Stomach (tissue), 19 donors: ENCODE measurements at places on chromosomes 4 and X. TPM values are rescaled to one million over a fixed set of nuclear protein-coding genes. Genes with fewer than 3 reads are reported as not detected.
A peak's percentile ranks its signal among the peaks of the same experiment; 100 is the strongest.

Gene SPARCL1
- total RNA-seq: 710 TPM

DNA sequence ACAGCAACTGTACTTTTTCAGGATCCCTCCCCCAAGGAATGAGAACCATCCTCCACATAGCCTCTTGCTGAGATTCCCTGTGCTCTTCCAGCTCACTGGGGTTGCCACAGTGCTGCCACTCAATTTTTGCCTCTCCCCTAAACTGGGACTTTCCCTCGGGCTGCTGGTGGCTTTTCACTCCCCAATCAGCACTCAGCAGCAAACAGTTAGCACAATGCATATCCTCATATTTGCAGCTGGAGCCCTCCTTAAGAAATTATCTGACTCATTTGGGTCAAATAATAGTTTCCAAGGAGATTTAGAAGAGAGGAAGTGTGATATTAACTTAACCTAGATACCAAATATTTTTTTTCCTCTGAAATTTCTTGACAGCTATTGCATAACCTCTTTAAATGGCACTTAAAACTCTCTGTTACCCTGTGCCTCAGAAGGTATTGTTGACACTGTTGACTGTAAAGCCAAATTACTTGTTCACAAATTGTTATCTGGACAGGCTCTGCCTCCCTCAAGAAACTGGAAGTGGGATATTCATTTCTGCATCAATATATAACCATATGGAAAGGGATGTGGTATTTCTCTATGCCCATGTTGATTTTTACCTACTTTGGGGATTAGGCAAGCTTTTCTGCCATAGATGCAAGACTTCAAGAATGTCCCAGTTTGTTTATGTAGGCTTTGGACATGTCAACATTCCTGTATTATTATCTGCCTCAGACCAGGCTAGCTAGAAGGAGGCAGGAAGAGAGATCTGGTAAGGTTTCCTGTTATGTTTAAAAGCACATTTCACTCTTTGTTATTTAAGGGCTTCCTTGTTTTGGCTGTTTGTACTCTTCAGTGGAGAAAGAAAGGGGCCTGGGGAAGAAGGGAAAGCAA lies 58.0 kb downstream of the SEPTIN11 start:
- no peak for DNase-seq

- no peak for DNase-seq
Measured at GRCh38 chr4:95957759-95958158, 117.9 kb downstream of the PDHA2 start.

Gene NUP62CL
- total RNA-seq: not detected

Gene SLC26A1
- 3.5 TPM for total RNA-seq

DNA sequence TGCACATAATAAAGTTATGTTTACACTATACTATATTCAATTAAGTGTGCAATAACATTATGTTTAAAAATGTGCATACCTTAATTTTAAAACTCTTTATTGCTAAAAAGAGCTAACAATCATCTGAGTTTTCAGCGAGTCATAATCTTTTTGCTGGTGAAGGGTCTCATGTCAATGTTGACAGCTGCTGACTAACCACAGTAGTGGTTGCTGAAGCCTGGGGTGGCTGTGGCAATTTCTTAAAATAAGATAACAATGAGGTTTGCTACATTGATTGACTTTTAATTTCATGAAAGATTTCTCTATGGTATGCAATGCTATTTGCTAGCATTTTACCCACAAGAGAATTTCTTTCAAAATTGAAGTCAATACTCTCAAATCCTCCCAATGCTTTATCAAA lies 58.6 kb downstream of the C4orf46 start:
- no peak for DNase-seq

Gene HPSE
- total RNA-seq: under 0.01 TPM

Gene GUCY2F
- not detected for total RNA-seq

- DNase-seq: no peak
Measured at GRCh38 chr4:7800410-7800809, 139.3 kb downstream of the AFAP1 start.

GRCh38 chr4:128979934-128980333 lies 113.4 kb downstream of the SCLT1 start:
- peak; percentile 15 for DNase-seq

Gene FHIP1A
- total RNA-seq: 11.6 TPM

DNA sequence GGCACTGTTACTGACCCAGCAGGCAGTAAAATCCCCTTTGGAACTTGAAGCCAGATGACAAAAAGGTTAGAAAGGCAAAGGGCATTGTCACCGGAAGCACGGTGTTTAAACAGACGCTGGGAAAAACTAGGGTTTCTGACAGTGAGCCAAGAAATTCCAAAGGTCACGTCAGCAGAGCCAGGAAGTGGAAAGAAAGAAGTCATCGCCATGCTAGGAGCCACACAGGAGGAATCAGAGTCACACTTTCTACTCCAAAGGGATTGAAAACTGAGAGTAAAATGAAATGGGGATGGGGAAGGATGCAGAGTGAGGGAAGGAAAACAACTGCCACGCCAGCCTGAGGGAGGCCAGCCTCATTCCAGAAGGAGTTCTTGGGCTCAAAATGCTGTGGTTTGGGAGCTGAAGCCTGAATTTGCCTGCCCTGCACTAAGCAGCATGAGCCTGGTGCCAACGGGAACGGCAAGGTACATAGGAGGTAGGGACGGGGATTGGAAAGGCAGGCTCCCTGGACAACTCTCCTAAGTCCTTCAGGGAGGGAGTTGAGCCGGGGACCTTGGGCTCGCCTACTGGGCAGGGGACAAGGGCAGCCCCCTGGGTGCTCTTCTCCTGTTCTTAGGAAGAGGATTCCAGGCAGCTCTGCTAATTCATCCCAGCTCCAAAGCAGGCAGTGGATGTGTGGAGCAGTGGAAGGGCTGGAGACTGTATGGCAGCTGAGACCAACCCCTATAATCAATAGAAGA lies 66.8 kb downstream of the SOWAHB start:
- peak; percentile 61 for DNase-seq

Gene ARR3
- not detected for total RNA-seq

DNA sequence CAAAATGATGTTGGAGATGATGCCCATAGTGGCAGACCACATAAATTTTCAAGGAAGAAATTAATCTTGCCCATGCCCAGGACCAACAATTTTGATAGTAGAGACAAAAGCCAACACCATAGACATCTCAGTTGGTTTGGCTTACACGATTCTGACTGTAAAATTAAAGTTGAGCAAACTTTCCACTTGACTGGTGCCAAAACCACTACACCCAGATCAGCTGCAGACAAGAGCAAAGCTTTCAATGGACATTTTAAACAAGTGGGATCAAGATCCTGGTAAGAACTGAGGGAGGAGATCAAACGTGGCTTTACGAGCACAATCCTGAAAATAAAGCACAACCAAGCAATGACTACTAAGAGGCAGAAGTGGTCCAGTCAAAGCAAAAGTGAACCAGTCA lies 90.7 kb downstream of the PAPSS1 start:
- DNase-seq: no peak

GRCh38 chrX:67587946-67588624 lies 44.3 kb downstream of the AR start:
- DNase-seq: no peak

DNA sequence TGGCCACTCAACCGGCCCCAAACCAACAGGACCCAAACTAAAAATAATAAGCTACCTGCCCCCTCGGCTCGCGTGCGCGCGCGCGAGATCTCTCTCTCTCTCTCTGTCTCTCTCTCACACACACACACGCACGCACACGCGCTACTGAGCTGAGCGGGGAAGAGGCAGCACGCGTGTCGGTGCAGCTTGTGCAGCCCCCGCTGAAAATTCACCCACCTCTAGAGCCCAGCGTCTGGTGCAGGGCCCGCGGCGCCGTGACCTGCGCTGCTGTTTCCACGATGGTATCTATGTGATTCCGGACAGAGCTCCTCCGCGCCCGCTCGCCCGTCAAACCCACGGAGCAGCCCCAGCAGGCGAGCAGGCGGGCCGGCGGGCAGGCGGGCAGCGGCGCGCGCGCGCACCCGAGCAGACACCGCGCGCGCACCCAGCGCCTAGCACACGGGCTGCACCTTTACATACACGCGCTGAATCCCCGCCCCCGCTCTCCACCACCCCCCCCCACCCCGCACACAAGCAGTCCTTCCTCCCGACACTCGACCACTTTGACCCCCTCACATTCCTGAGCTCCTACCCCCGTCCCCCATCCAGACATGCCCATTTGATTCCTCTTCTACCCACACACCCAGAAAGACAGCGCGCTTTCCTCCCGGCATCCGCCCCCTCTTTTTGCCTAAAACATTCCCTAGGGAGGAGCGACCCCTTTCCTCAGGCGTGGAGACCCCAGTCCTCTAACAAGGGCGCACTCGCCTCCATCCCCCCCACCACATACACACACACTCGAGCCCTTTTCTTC lies 1.0 kb downstream of the SLITRK4 start:
- peak; percentile 49 for DNase-seq

Gene CTAG2
- not detected for total RNA-seq

- no peak for DNase-seq
Measured at GRCh38 chr4:169622566-169622965, 2.2 kb downstream of the CLCN3 start.

DNA sequence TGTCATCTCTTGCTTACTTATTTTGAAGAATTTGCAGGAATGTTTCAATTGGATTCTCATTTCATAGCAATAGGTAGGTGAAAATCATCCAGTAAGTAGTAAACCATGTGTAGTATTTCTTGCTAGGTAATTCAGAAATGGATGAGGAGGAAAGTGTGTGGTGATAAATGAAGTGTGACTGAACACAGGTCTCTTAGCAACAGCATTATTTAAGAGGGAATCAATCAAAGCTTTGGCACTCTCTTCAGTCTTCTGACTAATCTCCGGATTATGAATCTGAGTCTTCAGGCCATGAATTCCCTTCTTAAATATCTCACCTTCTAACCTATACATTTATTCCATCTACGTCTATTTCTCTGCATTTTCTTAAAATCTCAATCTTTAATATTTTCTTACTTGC lies 55.8 kb upstream of the ARHGAP24 start:
- no peak for DNase-seq

DNA sequence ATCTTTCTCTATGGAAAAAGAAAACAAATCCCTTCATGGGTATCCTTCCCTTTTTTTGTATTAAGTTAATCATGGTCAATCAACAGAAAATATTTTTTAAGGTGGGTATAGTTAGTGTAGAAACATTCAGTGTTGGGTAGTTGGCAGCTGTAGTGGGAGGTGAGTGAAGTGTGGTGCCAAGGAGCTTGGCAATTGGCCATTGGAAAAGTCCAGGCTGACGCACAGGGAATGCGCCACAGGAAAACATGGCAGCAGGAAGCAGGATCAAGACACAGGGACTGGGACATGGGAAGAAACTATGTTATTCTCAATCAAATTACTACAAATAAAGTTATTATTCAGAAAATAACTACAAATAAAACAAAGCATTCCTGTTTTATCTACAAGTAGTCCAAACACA lies 20.0 kb downstream of the PALLD start:
- DNase-seq: no peak

GRCh38 chrX:10513974-10514373 lies 106.4 kb downstream of the MID1 start:
- DNase-seq: no peak

DNA sequence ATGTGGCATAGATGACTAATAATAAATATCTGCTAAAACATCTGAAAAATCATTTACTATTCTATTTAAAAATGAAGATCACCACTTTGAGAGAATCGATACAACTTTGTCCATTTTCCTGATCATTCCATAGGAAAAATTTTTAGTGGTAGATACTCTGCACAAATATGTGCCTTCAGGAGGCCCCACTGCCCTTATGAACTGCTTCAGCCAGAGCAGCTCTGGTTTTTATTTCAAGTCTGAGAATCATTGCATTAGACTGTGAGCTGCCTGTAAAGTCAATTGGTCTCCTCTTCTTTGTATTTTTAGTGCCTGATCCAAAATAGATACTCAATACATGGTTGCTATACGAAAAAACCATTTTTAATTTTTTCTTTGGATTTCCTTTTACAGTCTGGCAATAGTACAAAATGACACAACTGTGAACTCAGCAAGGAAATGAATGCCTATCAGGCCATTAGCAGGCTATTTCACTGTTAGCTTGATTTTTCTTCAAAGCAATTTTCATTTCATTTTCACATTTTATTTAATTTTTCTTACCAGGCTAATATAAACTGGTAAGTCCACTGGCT lies 69.1 kb downstream of the SHISA3 start:
- DNase-seq: no peak

Gene CT45A6
- total RNA-seq: not detected

DNA sequence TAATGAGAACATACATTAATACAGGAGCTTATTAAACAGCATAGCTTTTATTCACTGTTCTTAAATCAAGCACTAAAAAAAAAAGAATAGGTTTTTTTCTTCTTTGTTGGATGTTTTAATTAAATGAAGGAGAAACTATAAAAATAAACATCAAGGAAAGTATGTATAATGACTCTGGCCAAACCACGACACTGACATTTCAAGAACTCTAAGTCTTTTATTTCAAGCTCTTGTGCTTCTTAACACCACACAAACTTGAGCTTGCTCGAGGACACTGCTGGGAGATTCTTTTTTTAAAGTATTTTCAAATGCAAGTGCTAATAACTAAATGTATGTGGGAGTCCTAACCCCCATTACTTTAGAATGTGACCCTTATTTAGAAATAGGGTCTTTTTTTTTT lies 204.9 kb upstream of the PPARGC1A start:
- no peak for DNase-seq

- no peak for DNase-seq
Measured at GRCh38 chr4:89382439-89382838, 74.8 kb upstream of the GPRIN3 start.

DNA sequence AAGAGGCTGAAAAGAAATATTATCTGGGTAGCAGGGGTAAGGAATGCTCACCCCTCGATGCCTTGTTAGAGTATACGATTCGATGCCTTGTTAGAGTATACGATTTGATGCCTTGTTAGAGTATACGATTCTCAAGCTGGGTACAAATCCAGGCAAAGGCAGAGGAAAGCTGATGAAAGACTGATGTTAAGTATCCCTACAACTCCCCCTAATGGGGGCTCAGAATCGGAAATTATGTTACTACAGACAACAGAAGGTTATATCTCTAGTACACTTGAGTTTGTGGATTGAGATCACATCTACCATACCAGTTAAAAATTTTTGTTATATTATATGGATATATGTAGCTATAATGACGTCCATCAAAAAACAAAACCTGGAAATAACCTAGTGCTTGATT lies 4.8 kb downstream of the LRRC66 start:
- DNase-seq: no peak

Gene ADH7
- 1.3 TPM for total RNA-seq

Gene ZCCHC18
- total RNA-seq: 2.8 TPM

Gene ETFDH
- total RNA-seq: 9.3 TPM

Gene NUDT10
- total RNA-seq: 2.3 TPM

Gene FGA
- not detected for total RNA-seq

- DNase-seq: no peak
Measured at GRCh38 chr4:133997436-133997835, 204.2 kb downstream of the PABPC4L start.
